Activated CD4-positive, alpha-beta T cell treated with anti-CD3 and anti-CD28 coated beads, Interleukin-2, amount 50 U/mL, for 4 hours (primary cell): ENCODE measurements at places on chromosomes 7 and 10.

GRCh38 chr10:30882281-30882680 is 149.4 kb downstream of the ZNF438 start:
- DNase-seq: no peak

GRCh38 chr7:21675255-21675654 is 132.4 kb downstream of the DNAH11 start:
- DNase-seq: no peak

DNA sequence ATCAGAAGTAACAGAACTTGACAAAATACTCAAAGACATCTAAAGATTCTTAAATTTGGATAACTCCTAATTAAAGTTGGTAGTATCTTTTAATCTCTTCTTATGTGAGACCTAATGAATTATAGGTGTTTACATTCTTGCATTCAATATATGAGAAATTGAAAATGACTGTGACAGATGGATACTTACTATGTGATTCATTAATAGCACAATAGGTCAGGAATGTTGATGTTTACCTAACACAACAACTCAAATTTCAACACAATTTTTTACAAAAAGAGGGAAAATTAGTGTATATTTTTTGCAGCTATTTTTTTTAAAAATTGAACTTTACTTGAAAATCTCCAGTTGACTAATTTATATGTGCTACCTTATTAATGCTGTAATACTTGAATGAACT is 31.7 kb upstream of the MCU start:
- DNase-seq: no peak

DNA sequence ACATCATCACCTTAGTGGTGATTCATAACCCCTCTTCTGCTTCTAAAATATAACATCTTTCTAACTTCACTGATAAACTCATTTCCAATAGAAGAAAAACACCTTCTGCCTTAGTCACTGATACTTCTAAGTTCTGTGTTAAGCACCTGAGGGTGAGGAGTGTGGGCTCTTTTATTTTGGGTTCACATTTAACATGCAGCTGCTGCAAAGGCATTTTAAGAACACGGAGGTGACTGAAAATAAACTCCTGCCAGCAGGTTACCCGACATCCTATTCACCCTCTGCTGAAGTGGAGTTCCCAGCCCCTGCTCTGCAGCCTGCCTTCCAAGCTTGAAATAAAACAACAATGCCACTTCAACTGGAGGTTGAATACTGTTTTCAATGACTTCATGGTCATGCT is 202.9 kb upstream of the PLXNA4 start:
- no peak for DNase-seq

DNA sequence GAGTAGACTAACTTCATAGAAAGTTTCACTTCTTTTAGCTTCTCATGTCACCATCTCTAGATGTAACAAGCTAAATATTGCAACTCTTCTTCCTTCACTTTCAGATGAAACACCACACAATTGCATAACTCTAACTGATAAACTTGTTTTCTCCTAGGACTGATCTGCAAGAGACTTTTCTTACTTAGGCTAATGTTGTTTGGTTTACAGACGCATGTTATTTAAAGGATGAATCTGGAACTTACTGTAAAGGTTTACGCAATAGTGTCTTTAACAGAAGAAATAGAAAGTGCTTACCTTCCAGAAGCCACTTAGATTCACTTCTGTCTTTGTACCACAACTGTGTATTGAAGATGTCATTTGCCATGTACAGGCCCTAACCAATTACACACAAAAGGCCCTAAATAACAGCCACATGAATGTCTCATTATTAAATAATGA is 22.1 kb upstream of the ZC3HAV1 start:
- no peak for DNase-seq

GRCh38 chr7:90404777-90405176 is 1.5 kb downstream of the CLDN12 start:
- no peak for DNase-seq

DNA sequence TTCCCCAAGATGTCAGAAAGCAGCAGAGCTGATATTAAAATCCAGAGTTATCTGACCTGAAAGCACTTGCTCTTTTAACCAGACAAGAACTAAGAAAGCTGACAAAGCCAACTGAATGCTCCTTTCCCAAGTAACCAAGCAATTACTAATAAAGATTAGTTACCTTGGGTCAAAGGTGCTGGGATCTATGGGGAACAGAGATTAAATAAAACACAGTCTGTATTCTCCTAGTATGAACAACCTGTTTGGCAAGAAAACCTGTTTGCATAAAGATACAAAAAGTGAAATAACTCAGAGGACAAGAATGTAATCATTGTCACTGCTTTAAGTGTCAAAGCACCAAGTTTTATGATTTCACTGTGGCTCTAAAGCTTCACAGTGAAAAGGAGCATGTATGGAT is 35.7 kb downstream of the ITPRID1 start:
- no peak for DNase-seq

DNA sequence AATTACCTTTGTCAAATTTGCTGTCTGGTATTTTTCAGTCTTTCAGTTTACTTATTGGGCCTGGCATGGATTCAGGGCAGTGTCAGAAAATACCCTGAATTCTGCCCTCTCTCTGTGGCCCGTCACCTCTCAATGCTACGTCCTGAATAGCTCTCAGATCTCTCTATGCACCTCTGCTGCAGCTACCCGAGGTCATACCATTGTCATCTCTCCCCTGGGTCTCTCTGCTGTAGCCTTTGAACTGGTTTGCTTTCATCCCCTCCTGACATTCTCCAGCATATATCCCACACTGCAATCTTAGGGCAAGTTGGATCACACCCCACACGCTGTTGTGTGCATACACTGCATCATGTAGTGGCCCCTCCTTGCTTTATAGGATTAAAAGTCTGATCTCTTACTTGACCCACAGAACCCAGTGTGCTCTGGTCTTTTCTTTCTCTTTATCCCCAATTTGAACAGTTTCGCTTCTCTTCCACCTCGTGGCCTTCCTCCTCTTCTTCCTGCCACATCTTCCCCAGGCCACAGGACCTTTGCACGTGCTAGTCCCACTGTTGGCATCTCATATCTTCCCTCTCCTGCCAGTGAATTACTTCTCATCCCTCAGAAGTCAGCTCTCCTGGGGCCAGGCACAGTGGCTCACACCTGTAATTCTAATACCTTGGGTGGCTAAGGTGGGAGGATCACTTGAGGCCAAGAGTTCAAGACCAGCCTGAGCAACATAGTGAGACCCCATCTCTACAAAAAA is 372.9 kb downstream of the GALNT17 start:
- DNase-seq: no peak

GRCh38 chr7:114598946-114599345 is 184.3 kb downstream of the FOXP2 start:
- DNase-seq: no peak

DNA sequence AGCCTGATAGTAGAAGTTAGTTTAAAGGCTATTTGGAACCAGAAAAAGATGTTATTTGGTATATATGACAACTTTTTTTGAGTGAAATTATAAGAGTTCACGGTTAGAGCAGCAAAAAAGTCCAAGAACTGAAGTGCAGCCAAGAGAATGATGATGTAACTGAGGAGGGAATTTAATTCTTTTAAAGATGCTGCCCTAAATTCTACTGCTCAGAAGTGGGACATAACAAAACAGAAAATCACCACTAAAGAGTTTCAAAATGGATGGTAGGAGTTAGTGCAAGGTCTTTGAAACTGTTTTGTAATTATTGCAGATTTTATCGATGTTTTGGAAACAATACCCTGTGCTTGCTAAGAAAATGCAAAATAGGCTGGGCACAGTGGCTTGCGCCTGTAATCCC is 6.5 kb downstream of the SAMD8 start:
- DNase-seq: no peak

DNA sequence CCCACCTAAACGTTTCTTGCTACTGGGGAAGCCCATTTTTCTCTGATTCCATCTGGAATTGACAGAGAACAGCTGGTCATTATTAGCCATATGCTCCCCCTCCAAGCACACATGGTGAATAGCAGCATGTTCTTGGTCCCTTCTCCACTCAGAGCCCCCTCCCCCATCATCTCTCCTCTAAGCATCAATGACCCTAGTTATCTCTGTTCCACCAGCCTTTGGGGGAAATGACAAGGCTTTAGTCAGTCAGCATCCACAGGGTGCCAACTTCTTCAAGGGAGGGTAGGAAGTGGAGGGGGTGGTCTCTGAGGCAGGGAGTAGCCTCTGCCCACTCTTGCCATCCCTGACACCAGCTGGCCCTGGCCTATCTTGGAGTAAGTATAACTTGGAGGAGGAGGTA is 163.1 kb downstream of the UBE2H start:
- DNase-seq: no peak

DNA sequence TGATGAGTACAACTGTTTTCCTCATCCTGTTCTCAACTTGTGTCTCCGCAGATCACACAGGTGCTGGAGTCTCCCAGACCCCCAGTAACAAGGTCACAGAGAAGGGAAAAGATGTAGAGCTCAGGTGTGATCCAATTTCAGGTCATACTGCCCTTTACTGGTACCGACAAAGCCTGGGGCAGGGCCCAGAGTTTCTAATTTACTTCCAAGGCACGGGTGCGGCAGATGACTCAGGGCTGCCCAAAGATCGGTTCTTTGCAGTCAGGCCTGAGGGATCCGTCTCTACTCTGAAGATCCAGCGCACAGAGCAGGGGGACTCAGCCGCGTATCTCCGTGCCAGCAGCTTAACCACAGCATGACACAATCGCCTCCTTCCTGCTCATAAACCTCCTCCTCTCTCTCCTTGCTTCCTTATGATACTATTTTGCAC is 126.7 kb upstream of the PRSS58 start:
- DNase-seq: peak; percentile 24

DNA sequence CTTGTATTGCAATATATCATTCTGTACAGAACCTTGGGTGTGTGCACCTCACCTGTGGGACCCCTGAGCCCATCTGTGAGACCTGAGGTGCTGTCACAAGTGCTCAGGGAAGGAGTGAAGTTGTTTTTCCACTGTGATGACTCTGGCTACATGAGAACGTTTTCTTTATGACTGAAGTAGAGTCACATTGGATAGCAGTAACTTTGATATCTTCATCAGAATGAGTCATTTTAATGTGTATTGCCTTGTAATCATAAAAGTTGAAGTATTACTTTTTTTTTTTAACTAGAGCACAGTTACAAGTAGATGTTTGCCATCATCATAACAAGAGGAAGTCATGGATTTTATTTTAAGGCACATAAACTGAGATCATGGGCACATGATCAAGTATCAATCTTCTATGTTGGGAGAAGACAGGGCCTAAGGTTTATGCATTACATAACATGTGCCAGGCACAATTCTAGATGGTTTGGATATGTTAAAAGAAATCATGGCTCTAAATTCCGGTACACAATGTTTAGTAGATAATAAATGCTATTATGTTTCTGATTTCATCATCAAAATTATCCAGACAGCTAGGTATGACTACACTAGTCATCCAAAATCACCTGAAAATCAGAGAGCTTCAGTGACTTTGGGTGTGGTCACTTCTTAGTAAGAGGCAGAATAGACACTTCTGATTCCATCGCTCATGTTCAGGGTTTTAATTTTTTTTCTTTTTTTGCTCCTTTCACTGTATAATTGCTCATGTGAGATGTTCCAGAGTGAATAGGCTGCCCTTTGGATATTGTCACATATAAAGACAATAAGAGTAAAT is 82.7 kb upstream of the KLF6 start:
- no peak for DNase-seq

GRCh38 chr7:77627309-77627676 is 69.0 kb upstream of the RSBN1L start:
- DNase-seq: no peak

- no peak for DNase-seq
These were observed 60.8 kb upstream of the HECTD2 start for GRCh38 chr10:91349381-91349780.

GRCh38 chr7:107779647-107780099 is 23.4 kb downstream of the SLC26A3 start:
- DNase-seq: no peak

DNA sequence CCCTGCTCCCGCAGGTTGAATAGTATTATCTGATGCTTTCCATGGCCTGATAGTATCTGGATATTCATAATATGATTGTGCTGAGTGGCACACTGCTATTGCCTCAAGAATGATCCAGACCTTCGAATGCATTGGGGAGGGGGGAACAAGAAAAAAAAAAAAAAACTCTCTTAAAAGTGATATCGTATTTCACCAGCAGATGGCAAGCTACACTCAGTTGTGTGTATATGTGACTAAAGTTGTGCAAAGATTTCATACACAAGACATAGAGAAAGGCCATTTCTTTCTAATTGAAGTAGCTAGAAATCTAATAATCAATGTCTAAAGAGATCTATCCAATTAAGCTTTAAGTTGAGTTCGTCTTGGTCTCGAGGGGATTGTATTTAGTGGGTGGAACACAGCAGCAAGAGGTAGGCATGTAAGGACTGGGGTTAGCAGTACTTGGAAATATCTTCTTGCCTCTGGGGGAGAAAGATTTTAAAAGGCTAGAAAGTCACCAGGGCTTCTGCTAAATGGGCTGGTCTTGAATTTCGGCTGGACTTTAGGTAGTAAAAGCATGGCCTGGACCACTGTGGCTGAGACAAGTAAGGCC is 15.3 kb downstream of the SFRP4 start:
- no peak for DNase-seq

DNA sequence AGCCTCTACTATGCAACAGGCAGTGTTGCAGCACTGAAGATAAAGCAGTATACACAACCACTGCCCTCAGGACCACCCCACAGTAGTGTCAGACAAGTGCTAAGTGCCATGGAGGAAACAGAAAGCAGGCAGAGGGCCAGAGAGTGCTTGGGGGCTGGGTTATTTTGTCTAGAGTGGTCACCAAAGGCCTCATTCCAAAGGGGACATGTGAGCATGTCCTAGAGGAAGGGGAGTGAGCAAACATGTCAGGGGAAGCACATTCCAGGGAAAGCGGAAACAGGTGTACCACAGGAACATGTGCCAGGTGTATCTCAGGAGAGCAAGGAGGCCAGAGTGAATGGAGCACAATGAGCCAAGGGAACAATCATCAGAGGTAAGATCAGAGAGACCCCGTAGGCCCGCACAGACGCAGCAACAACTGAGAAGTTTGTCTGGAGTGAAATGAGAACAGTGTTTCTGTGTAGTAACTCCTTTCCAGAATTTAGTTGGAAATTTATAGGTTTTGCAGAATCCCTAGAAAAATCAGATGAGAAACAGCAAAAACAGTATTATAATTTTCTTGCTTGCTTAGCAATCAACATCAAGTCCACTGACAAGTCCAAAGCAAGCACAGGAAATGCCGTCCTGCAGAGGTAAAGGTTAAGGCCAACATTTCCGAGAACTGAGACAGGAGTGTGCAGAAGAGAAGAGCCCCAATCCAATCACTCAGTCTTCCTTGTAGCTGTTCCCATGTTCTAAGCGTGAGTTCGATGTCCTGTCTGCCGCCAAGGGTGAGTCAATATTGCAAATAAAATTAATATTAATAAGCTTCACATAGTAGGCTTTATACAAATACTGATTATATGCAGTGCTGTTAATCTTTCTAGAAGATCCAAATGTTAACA is 67.3 kb downstream of the SGMS1 start:
- no peak for DNase-seq

DNA sequence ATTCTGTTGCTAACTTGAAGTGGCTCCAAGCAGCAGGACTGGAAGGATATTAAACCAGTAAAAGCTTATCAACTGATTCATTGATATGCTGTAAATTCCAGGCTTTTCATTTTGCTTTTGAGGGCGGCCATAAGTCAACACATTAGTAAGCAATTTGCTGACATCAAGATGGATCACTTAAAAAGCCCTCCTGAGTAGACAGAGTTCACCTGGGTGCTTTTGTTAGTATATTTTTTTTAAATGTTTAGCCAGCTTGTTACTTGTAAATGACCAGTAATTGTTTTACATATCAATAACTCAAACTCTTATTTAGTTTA is 26.5 kb downstream of the RNF32 start:
- DNase-seq: no peak

GRCh38 chr7:115133248-115133647 is 211.4 kb downstream of the MDFIC start:
- DNase-seq: no peak

- DNase-seq: no peak
These were observed 22.4 kb downstream of the UBTD1 start for GRCh38 chr10:97520978-97521761.
